ENCODE measurements at places on chromosomes 16 and 17. TPM values are rescaled to one million over a fixed set of nuclear protein-coding genes. Genes with fewer than 3 reads are reported as not detected.
A peak's percentile ranks its signal among the peaks of the same experiment; 100 is the strongest.

GRCh38 chr16:1723450-1724147 is 17.6 kb downstream of the MAPK8IP3 start:
- DNase-seq: peak; percentile 37

DNA sequence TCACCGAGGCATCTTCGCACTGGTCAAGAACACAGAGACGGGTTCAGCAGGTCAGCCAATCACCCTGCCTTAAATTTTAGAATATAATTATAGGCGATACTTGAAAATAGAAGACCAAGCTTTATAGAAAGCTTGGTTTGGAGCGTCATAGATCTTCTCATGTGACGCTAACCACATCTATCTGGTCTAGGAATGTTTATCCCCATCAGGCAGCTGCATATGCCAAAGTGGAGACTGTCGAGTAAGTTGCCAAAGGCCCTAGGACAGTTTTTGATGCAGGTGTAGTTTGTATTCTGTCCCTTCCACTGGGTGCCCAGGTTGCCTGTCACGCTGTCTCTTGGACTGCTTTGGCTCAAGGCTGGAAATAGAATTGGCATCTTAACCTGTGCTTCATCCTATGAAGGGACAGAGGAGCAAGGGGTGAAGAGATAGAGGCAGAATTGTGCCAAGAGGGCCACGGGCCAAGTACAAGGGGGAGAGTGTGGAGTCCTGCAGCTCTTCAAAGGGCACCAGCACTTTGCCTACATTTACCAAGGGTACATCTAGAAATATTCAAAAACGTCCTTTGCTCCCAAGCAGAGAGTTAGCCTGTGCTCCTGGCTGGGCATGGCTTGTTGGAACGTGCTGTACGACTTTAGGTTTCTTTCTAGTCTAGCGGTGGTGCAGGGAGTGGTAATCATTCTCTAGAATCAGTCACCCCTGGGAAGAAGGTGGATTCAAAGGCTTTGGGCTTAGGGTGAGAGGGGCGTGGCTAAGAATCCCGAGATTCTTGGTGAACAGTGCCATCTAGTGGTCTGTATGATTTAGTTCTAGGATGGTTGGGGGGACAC is 5.3 kb upstream of the WIPI1 start:
- DNase-seq: peak; percentile 35

DNA sequence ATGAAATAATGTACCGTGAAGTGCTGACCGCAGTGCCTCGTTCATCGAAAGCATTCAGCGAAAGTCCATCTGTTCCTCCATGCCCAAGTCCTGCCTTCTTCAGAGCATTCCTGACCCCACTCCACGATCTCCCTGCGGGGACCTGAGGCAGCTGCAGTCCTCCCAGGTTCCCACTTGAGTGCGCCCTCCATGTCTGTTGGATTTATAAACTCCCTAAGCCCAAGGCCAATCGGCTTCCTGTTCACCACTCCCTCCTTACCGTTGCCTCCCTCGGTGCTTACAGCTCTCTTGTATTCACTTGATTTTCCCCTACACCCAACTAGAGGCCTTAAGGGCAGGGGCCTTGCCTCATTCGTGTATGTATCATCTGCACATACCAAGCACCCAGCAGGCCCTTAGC is 2.8 kb downstream of the RAD51D start:
- no peak for DNase-seq

GRCh38 chr16:11725457-11725856 is 17.2 kb downstream of the TXNDC11 start:
- DNase-seq: no peak

DNA sequence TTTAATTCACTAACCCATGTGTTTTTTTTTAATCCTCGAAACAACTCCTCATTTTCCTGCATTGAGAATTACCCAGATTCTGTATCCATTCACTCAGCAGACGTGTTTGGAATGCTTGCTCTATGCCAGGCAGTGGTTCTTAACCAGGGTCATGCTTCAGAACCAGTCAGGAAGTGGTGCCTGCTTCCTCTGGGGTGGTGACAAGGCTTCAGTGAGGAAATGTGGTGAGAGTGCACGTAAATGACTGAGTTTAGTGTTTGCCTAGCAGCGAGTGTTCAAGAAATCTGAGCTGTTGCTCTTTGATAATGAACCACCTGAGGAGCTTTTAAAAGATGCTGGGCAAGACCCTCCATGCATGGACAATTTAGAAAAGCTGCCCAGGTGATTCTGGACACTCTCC is 9.9 kb downstream of the ZFP90 start:
- DNase-seq: no peak

DNA sequence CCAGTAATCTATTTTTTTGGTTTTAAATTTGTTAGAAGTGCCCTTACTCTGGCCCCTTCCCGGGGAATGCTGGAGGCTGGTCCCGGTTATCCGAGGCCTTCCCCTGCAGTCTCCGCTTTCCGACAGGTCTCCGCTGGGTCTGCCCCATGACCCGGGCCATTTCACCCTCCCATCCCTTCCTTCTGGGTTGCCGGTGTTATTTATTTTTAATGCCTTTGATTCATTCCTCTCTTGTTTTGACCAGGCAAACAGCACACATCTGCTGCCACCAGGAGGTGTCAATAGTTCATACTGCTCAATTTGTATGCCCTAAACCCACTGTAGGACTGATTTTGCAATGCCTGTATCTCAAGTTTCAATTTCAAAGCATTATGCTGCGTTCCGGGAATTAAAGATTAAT is 113.2 kb upstream of the IRX5 start:
- DNase-seq: no peak

- no peak for DNase-seq
Measured at GRCh38 chr16:2031081-2031577, 4.4 kb downstream of the NHERF2 start.

DNA sequence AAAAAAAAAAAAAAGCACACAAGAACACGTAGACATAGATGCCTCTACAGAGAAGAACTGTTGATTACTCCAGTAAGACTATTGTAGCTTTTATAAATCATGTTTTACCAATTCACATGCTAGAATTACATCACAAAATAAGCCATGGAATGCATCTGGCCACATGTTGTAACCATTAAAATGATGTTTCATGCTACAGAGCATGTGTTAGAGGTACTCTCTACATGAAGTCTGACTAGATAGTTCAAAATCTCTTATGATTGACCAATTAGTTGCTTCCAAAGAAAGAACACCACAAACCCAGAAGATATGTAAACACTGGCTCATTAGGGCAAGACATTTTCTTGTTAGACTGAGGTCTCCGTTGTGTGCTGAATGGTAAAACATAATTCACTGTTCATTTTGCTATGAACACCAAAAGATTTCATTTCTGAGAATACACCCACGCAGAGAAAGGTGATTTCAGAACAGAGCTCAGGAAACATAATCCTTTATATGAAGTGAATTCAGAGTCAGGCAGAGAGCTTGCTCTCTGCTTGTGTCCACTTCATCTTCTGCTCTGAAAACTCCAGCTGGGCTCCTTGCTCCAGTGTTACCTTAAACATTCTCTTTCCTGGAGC is 411.4 kb upstream of the SOX9 start:
- DNase-seq: no peak

Gene TP53TG3C
- total RNA-seq: not detected

Gene RCVRN
- total RNA-seq: not detected

Gene PROCA1
- total RNA-seq: 6.3 TPM

Gene DRC3
- total RNA-seq: not detected

Gene DNAJA3
- total RNA-seq: 27.9 TPM

Gene KANSL1
- 142 TPM for total RNA-seq

All from T-helper 17 cell (primary cell).